ENCODE measurements at places on chromosomes 2 and 18. TPM values are rescaled to one million over a fixed set of nuclear protein-coding genes. Genes with fewer than 3 reads are reported as not detected.
A peak's percentile ranks its signal among the peaks of the same experiment; 100 is the strongest.

The DYNC2LI1 gene
- 6.7 TPM for polyA plus RNA-seq

The RPRM gene
- 0.43 TPM for polyA plus RNA-seq

The NCKAP5 gene
- polyA plus RNA-seq: not detected

DNA sequence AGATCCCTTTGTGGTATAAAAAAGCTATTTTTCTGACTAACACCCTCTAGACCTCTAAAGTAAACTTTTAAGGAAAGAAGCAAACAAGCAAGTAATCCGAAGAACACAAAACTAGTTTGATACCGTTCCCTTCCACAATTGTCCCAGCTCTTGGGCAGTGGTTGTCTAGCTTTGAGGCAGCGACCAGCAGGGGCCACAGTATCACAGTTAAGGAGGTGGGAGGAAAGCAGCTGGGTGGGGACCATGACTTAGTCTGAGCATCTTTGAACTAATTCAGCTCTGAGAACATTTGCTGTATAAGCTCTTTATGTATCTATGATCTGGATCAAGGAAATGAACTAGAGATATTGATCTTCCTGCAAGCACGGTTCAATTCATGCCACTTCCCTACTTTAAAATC is 51.0 kb downstream of the SF3B1 start:
- no peak overlapping the region for H3K4me3 ChIP-seq
- peaks cover 1% of the 10 kb centered on the region for H3K4me1 ChIP-seq
- no peak for DNase-seq
- no peak overlapping the region for H3K27ac ChIP-seq

GRCh38 chr2:156206355-156206754 is 126.2 kb downstream of the NR4A2 start:
- no peaks in the 10 kb centered on the region for H3K4me1 ChIP-seq
- H3K27ac ChIP-seq: no peak overlapping the region
- H3K4me3 ChIP-seq: no peak overlapping the region

DNA sequence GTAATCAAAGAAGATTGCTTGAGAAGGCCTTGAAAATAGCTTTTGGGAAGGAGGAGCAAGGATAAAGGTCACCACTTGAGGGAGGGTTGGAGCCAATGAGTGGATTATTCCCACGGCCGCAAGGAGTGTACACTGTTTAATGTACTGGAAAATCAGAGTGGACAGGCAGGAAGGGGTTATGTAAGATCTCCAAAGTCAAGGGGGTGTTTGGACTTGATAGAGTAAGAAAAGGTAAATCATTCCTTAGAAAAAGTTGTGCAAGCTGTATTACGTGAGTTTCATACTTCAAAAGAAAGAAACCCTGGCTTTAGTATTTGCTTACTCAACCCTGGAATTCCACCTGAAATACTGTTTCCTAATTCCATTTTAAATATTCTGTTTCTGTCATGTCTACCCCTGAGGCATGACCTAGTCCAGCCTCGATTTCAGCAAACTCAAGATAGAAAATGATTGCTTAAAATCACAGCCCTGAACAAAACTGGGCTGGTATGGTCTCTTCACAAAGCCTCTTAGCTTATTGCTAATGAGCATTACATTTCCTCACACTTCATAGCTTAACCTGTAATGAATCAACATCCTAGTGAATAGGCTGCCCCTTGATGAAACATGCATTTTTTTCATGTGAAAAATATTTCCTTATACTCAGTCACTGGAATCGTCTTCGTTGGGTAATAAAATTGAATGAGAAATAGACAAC is 1.1 kb downstream of the MREG start:
- DNase-seq: no peak
- H3K27ac ChIP-seq: peak overlapping the region; percentile 61
- H3K36me3 ChIP-seq: no peaks in the 10 kb centered on the region

DNA sequence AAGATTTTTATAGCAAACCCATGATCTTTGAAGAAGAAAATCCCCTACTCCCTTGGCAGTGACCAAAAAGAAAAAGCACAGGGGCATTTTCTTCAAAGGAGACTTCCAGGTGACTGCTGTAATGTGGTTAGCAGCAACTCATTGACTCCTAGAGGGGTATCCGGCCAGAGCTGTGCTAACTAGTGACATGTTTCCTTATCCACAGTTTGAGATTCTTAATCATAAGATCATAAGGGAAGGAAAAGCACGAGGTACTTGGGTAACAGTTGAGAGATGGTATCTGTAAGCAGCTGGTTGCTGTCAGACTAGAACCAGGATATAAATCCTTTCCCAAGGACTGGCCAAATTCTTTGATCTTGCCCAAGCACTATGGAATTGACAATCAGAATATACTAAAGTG is 124.7 kb downstream of the MREG start:
- no peaks in the 10 kb centered on the region for H3K27me3 ChIP-seq
- DNase-seq: no peak
- no peaks in the 10 kb centered on the region for H3K4me1 ChIP-seq
- H3K4me3 ChIP-seq: no peak overlapping the region

Measured in naive thymus-derived CD8-positive, alpha-beta T cell (primary cell).